ENCODE measurements at places on chromosomes 16 and 17.

DNA sequence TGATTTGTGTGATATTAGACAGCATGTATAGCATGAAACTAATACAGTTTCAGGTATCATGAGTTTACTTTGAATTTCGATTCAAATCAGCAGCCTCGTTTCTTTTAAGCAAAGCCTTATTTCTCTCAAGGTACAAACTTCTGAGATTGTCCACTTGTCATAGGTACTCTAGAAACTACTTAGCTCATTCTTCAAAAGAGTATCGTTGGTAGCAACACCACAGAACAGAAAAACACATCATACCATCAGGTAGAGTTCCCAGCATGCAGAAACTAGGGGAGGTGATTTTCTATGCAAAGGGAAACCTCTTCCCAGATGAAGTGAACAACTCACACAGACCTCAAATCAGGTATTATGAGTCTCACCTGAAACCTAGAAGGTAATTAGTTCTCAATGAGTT lies 237.0 kb upstream of the SOX9 start:
- no peak for DNase-seq

DNA sequence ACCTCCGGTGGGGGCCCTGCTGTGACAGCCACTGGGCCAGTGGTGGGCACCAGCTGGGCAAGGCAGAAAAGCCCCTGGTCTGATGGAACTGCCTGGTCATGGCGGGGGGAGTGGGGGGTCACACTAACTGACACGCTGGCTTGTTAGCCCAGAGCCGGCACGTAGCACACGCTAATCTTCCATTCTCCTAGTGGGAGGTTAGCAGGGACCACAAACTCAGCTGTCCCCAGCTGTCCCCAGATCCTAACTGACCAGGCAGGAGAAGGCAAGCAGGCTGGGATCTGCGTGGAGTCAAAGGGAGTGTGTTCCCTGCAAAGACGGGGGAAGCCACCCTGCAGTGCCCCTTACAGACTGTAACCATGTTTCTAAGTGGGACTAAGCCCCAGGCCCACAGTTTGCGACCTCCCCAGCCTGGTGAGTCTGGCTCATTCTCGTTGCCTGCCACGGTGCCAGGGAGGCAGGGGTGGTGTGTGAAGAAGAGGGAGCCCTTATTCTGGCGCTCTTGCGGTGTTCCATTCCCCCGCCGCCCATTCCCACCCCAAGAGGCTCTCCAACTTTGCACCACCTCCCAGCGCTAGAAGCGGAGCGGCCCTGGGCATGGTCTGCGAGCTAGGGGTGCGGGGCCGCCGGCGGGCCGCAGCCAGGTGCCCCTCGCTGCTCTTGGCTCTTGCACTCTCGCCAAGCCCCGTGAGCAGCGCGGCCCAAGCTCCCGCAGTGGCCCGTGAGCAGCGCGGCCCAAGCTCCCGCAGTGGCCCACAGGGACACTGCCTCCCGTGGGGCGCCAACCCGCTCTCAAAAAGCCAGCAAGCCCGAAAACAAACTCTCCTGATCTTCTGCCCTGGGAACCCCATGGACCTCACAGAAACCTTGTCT lies 12.1 kb upstream of the ZNF423 start:
- no peak for DNase-seq

DNA sequence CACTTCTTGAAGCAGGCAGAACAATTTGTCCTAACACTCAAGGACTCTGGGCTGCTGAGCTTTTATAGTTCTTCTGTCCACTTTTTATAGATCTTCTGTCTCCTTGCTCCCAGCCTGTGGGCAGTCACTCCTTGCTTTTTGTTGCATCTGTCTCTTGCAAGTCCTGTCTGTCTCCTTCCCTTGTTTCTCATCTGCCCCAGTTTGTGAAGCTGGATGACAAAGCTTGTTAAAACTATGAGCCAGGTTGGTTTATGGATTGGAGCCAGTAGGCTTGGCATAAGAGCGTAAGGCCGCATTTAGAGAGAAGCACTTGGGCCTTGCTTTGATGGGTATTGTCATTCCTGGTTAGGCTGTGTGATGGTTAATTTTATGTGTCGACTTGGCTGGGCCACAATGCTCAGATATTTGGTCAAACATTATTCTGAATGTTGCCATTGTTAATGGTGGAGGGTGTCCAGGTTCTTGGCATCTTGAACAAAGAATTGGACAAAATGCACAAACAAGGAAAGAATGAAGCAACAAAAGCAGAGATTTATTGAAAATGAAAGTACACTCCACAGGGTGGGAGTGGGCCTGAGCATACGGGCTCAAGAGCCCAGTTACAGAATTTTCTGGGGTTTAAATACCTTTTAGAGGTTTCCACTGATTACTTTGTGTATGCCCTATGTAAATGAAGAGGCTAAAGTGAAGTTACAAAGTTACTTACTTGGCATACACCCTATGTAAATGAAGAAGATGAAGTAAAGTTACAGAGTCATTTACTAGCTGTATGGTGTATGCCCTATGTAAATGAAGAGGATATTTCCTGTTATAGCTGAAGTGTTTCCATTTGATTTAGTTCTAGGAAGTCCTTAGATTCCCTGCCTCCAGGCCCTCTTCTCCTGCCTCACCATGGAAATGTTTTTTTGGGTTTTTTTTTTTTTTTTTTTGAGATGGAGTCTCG lies 8.0 kb upstream of the CPPED1 start:
- no peak for DNase-seq

DNA sequence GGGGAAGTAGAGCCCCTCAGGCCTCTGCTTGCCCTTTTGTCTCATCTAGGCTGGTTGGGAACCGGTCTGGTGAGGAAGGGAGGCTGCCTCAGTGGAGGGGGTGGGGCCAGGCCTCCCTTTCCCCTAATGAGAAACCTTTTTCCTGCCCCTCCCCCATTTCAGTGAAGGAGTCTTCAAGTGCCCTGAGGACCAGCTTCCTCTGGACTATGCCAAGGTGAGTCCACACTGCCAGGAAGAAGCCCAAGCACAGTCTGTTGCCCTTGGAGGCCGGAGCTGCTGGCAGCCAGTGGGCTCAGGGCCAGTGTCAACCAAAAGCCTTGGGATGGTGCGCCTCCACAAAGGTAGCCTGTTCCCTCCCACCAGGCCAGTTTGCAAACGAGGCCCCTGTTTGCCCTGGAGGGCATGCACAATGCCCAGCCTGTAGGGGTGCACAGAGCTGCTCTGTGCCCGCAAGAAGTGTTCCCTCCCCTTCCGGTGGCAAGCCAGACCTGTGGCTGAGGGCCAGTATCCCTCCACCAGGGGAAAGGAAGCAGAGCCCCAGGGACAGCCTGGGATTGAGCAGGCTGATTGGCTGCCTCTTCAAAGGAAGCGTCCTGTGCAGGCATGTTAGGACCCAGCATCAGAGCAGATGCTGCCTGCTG lies 3.4 kb downstream of the TRAF4 start:
- DNase-seq: no peak

DNA sequence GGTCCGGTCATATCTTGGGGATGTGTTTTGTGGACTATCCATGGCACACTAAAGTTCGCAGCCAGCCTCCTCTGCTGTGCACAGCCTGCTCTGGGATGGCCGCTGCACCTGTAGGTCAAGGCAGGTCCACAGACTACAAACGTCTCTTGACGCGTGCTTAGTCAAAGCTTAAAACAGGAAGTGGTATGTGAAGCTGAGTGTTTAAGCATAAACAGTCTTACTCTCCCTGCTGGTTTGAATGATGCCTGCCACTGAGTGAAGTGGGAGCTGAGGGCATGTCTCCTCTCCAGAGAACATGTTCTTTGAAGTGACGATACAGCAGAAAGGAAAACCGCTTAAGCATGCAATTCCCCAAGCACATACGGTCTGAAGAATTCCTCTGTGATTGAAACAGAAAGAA lies 365.6 kb downstream of the SLC39A11 start:
- no peak for DNase-seq

DNA sequence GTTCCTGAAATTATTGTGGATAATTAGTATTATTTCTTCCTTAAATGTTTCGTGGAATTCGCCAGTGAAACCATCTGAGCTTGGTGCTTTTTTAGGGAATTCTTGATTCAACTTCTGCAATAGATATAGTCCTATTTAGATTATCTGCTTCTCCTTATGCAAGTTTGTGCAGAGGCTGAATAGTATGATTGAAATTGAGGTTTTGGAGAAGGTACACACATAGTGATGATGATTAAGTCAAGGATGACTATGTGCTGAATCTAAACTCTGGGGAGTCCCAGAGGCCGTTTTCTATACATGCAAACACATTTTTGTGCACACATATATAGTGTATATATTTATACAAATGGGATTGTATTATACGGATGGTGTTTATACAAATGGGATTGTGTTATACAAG lies 5.2 kb upstream of the MYH4 start:
- no peak for DNase-seq

DNA sequence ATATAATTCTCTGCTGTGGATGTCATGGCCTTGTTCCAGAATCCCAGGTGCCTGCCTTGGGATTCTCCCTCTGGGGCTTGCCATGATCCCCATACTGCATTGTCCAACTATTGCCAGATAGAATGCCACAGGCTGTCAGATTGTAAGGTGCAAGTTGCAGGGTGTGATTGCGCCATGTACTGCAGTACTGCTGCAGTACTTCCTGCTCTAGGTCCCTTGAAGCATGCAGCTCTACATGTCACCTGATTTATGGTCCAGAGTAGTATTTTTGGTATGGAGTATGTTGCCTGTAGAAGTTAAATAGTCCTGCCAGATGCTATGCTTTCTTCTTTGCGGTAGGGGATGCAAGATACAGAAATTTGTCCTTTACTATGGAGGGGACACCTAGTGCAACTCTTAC lies 7.0 kb upstream of the SLFN5 start:
- DNase-seq: no peak

GRCh38 chr17:57106107-57106835 lies 21.2 kb downstream of the AKAP1 start:
- no peak for DNase-seq

GRCh38 chr17:8020776-8021564 lies 17.9 kb upstream of the ALOX15B start:
- DNase-seq: no peak

DNA sequence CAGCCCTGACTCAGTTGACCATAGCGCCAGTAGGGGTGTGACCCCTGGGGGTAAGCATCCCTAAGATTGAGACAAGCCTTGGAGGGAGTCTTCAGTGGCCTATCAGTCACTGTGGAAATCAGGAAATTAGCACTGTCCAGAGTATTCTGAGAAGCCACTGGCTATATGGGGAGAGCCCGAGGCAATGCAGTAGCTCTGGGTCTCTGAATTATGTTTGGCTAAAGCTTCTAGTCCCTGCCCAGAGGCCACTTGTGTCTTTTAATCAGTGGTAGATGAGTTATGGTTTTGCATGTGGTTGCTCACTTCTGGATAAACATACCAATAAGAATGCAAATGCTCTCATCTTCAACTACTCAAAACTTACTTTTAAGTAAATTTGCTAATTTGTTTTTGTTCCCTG lies 100.6 kb upstream of the TOX3 start:
- DNase-seq: no peak

GRCh38 chr16:15498427-15499175 lies 64.2 kb downstream of the BMERB1 start:
- DNase-seq: no peak

DNA sequence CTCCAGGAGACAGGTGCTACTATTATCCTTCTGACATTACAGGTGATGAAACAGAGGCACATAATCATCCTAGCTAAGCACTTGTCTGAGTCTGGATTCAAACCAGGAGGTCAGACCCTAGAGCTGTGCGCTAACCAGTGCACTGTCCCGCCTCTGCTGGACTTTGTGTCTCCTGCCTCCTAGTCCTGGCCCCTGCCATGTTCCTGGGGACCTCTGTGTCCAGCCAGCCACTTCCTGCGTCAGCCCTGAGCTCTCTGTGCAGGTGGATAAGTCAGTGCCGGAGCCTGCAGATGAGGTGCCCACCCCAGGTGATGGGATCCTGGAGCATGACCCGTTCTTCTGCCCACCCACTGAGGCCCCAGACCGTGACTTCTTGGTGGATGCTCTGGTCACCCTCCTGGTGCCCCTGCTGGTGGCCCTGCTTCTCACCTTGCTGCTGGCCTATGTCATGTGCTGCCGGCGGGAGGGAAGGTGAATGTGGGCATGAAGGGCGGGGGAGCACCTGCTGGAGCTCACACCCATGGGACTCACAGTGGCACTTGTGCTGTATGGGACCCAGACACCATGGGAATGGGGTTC lies 4.2 kb downstream of the SGCA start:
- no peak for DNase-seq

DNA sequence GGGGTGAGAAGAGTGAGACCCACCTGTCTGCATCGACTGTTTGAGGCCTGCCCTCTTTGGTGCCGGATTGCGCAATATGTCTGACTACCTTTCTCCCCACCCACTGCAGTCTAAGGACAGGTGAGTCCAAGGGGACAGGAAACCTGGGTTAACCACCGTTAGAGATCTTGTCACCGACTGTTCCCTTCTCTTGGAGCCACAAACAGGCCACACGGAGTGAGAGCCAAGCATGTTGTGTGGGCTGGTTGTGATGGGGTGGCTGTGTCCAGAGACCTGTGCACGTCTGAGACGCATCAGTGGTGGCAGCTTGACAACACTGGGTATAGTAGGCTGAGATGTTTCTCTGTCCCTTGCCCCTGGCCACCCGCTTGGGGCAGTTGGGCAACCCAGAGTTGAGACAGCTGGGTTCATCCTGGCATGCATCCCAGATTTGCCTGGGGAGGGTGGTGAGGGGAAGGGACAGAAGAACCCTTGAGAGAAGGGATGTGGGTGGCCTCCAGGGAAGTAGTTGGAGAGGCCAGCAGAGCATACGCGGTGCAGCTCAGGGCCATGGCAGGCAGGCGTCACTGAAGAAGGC lies 21.4 kb downstream of the MPRIP start:
- no peak for DNase-seq

GRCh38 chr17:81579821-81580321 lies 27.7 kb upstream of the FAAP100 start:
- DNase-seq: no peak

All from activated CD8-positive, alpha-beta memory T cell treated with anti-CD3 and anti-CD28 coated beads for 1 hour (primary cell).